Mucosa of descending colon (tissue), 3 donors: ENCODE measurements at places on chromosomes 3 and 15.
A peak's percentile ranks its signal among the peaks of the same experiment; 100 is the strongest.

GRCh38 chr15:43225201-43225949 is 4.6 kb upstream of the EPB42 start:
- DNase-seq: peak; percentile 61

GRCh38 chr3:194623449-194624290 is 9.5 kb downstream of the TMEM44 start:
- DNase-seq: no peak

DNA sequence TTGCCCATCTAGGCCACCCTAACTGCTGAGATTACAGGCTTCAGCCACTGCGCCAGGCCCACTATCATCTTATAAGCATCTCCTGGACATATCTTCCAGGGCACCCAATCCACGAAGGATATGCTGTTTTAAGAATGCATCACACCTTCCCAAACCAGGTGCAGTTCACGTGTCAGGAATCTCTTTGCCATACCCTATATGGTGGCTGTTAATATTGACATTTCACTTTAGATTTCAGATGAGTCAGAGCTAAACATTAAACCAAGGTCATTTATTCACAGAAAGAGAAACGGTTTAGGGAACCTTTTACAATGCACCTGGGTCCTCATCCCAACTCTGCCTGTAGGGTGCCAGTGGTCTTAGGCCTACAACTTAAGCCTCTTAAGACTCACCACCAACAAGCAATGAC is 85.7 kb downstream of the TBL1XR1 start:
- DNase-seq: no peak

- DNase-seq: no peak
Measured at GRCh38 chr3:143152043-143152442, 32.5 kb downstream of the CHST2 start.

GRCh38 chr15:77533578-77534430 is 98.9 kb downstream of the LINGO1 start:
- DNase-seq: no peak

GRCh38 chr3:126135071-126135405 is 45.3 kb downstream of the ALDH1L1 start:
- DNase-seq: no peak

GRCh38 chr15:25664761-25665160 is 198.4 kb downstream of the ATP10A start:
- DNase-seq: no peak

GRCh38 chr3:123524981-123525380 is 59.9 kb downstream of the HACD2 start:
- no peak for DNase-seq

- no peak for DNase-seq
Measured at GRCh38 chr3:44208086-44208485, 33.6 kb upstream of the TOPAZ1 start.

GRCh38 chr3:33144433-33144832 is 30.6 kb downstream of the CRTAP start:
- DNase-seq: no peak

- DNase-seq: no peak
Measured at GRCh38 chr15:41782371-41783282, 8.3 kb downstream of the MAPKBP1 start.

DNA sequence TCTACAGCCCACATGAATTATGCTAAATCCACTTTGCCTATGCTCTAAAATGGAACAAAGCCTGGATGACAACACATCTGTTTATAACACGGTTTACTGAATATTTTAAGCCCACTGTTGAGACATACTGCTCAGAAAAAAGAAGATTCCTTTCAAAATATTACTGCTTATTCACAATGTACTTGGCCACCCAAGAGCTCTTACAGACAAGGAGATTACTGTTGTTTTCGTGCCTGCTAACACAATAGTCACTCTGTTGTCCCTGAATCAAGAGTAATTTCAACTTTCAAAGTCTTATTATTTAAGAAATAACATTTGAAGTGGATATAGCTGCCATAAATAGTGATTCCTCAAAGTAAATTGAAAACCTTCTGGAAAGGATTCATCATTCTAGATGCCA is 70.9 kb downstream of the ANKRD28 start:
- DNase-seq: no peak

GRCh38 chr3:101144105-101144504 is 150.9 kb upstream of the ABI3BP start:
- DNase-seq: no peak

- no peak for DNase-seq
Measured at GRCh38 chr15:46918462-46919140, 798.7 kb upstream of the SEMA6D start.

DNA sequence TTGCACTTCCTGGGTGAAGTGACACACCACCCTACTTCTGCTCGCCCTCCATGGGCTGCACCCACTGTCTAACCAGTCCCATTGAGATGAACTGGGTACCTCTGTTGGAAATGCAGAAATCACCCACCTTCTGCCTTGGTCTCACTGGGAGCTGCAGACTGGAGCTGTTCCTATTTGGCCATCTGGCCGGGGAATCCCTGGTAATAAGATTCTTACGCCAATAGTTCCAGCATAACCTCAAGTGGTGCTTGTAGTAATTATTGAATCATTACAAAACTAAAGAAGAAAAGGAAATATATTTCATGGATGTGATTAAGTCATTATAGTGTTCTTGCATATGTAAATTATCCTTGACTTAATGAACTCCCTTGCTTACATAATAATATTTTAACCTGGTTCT is 841.9 kb downstream of the CADM2 start:
- no peak for DNase-seq

DNA sequence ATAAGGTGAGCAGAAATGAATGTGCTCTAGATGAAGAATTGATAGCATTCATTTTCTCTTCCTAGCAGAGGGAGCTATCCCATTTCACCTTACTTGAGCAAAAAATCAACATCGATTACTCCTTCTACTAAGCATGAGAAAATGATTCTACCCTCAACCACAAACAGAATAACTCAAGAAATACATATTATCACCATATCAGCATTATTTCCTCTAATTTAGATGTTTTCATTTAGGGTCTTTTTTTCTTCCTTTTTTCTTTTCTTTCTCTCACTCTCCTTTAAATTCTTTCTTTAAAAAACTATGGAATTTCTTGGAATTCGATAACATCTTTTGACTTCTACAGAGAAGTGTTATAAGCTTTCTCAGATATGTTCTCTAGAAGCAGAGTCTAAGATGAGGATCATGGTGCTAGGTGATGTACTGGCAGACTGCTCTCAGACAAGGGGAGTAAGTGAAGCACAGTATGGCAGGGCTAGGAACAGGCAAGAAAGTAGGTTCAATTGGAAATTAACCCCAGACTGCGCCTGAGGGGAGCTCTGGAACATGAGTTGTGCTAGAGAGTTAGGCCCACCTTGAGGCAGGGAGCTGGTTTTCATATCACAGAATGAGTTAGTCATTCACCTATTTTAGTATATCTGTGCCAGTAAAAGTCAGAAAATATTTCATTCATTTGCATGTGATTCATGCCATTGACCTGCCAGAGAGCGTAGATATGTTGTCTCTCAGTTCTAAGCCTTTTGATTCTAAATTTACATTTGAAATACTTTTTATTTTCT is 279.2 kb upstream of the KCNH8 start:
- DNase-seq: no peak

GRCh38 chr15:34616613-34617012 is 33.2 kb upstream of the GOLGA8B start:
- no peak for DNase-seq

- DNase-seq: peak; percentile 52
Measured at GRCh38 chr3:182609575-182610156, 183.6 kb upstream of the ATP11B start.

DNA sequence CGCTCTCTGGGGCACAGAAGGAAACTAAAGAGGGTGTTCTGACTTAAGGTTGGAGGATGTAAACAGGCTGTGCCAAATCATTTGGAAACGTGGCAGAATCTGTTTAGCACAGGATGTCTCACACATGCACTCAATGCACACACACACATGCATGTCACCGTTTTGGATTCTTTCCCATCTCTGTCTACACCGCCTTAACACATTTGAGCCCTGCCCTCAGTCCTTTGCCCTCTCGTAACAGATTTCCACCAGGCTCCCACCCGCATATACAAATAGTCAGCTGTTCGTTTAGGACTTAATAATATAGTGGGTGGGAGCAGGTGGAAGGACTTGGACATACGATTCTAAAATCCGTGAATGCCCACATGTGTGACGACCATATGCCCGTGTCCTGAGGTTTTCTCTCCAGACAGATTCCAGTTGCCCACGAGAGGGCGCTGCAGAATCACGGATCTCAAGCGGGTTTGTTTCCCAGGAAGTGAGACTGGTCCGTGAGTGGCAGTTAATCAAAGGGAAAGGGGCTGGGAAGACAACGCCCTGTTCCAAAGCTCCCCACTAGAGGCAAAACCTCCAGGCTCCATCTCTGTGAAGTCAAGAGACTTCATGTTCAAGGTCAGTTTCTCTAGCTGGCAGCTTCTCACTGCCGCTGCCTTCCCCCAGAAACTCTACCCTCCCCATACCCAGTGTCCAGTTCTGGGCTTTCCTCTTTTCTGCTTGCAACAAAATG is 44.5 kb downstream of the NOX5 start:
- peak; percentile 96 for DNase-seq

DNA sequence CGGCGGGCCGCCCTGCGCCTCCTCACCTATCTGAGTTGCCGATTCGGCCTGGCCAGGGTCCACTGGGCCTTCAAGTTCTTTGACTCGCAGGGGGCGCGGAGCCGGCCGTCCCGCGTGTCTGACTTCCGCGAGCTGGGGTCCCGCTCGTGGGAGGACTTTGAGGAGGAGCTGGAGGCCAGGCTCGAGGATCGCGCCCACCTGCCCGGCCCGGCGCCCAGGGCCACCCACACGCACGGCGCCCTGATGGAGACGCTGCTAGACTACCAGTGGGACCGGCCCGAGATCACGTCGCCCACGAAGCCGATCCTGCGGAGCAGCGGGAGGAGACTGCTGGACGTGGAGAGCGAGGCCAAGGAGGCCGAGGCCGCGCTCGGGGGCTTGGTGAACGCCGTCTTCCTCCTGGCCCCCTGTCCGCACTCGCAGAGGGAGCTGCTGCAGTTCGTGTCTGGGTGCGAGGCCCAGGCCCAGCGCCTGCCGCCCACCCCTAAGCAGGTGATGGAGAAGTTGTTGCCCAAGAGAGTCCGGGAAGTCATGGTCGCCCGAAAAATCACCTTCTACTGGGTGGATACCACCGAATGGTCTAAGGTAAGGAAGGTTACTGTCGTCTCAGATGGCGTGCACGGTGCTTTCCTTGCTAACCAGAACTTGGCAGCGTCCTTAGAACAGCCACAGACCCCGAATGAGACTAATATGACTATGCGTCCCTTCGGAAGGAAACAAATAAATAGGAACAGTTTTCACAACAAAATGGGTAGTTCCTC is 567 bp downstream of the TICRR start:
- peak; percentile 7 for DNase-seq

DNA sequence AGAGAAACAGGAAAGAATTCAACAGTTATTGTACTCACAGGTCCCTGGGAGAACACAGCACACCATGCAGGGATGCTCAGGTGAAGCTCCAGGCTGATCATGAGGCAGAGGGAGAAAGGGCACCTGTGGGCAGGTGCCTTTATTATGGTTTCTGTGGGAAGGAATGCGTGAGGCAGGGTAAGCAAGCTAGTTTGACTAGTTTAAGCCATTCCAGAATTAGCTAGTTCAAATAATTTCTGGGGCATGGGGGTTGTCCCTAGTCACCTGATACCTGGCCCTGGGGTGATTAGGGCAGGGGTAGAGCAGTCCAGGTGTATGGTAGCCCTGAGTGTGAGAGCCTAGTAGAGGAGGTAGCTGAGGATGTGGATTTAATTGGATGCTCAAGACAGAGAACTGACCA is 47.9 kb upstream of the DCLK3 start:
- no peak for DNase-seq

DNA sequence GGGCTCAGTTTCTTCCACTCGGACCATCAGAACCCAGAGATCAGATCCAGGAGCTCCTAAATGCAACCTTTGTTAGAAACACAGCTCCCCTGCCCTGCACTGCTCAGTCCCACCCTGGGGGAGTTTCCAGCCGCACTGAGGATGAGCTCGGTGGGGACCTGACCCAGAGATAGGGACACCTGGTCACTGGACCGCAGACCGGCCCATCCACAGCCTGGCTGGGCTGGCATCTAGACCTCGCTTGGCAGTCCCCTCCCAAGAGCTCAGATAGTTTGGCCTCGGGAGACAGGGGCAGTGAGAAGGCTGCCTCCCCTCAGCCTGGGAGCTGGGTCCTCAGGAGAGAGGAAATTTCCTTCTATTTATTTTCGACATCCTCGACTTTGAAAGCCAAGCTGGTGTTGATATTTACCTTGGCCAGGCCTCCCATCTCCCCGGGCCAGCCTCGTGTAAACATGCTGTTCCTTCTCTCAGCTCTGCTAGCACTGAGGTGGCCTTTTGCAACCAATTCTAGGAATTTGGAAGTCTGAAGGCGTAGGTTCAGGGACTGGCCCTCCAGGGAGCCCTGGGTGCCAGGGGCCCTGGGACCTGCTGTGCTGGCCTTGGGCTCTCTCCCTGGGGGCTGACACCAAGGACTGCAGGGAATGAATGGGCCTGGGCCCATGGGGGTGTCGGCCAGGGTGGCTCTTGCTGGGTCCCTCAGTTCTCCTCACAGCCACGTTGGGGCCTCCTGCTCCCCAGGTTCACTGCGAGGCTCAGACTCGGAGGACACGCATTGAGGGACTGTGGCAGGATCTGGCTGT is 90.1 kb downstream of the VGLL4 start:
- no peak for DNase-seq

DNA sequence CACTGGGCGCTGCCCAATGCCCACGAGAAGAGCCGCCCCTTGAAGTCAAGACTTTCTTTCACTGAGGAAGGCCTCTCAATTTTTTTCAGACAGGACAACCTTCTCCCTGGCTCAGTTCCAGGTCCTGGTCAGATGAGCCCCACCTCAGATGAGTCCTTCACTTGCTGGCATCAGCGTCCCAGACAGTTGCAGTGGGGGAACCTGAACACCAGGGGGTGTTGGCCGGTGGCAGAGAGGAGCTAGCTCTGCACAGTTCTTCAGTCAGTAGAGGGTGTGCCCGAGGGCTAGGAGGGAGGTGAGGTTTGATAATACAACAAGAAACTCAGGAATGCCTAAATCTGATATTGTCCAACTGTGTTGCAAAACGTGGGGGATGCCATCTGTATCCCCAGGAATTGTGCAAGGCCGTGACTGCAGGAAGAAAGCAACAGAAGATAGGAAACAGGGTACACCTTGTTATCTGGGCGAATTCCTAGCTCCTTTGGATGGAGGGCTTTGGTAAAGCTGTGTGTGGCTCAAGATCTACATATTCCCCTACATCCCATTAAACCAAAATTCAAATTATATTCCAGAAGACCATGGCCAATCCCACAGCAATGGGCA is 34.3 kb downstream of the CCR3 start:
- peak; percentile 78 for DNase-seq
